Activated CD8-positive, alpha-beta T cell treated with anti-CD3 and anti-CD28 coated beads, Interleukin-2, amount 10 ng/mL, durations not matched to agents 7 days and 5 days (primary cell): ENCODE measurements at places on chromosomes 11 and 22. TPM values are rescaled to one million over a fixed set of nuclear protein-coding genes. Genes with fewer than 3 reads are reported as not detected.
A peak's percentile ranks its signal among the peaks of the same experiment; 100 is the strongest.

Gene TSPAN32
- total RNA-seq = 39.7 TPM

Gene POLA2
- 63.6 TPM for total RNA-seq

Gene APOA1
- not detected for total RNA-seq

DNA sequence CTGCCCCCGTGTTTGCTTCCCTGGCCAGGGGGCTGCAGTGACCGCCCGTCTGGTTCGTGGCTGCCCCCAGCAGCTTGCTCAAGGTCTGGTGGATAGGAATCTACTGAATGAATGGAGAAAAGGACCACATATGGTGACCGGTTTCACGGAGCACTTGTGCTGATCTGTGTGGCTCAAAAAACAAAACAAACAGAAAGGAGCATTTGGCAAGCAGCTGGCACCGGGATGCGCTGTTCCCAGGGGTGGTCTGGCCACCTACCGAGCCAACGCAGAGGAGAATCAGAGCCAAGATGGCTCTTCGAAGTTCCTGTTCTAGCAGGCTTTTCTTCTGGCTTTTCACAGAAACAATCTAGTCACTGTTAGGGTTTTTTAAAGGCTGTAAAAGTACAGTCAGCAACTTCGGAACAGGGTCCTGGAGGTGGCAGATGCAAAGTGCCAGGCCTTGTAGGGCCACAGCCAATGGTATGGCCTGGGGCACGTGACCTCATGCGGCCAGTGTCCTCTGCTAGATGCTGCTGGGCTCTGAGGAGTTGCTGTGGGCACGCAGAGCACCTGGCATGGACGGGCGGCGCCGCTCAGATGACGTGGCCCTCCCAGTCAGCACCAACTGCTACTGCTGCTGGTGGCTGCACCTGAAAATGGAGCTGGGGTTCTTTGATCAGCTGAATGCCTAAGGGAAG is 27.3 kb upstream of the PACSIN2 start:
- no peak overlapping the region for H3K4me3 ChIP-seq
- no peak for DNase-seq
- H3K27me3 ChIP-seq = no peaks in the 10 kb centered on the region
- H3K4me1 ChIP-seq = no peaks in the 10 kb centered on the region
- H3K27ac ChIP-seq = no peak overlapping the region

- DNase-seq = no peak
- no peak overlapping the region for H3K27ac ChIP-seq
- no peaks in the 10 kb centered on the region for H3K36me3 ChIP-seq
- H3K4me1 ChIP-seq = no peaks in the 10 kb centered on the region
- H3K4me3 ChIP-seq = no peak overlapping the region
- H3K27me3 ChIP-seq = no peaks in the 10 kb centered on the region
Observed at GRCh38 chr22:19663821-19664355, 50.4 kb upstream of the SEPTIN5 start.

GRCh38 chr11:118099838-118100556 is 13.2 kb upstream of the SMIM35 start:
- H3K4me1 ChIP-seq = no peaks in the 10 kb centered on the region
- no peaks in the 10 kb centered on the region for H3K36me3 ChIP-seq
- DNase-seq = no peak
- H3K27me3 ChIP-seq = peaks cover 17% of the 10 kb centered on the region
- no peak overlapping the region for H3K4me3 ChIP-seq
- H3K27ac ChIP-seq = no peak overlapping the region

GRCh38 chr22:39245130-39246039 is 603 bp upstream of the PDGFB start:
- H3K4me3 ChIP-seq = no peak overlapping the region
- peaks cover 27% of the 10 kb centered on the region for H3K4me1 ChIP-seq
- no peaks in the 10 kb centered on the region for H3K36me3 ChIP-seq
- no peak overlapping the region for H3K27ac ChIP-seq

DNA sequence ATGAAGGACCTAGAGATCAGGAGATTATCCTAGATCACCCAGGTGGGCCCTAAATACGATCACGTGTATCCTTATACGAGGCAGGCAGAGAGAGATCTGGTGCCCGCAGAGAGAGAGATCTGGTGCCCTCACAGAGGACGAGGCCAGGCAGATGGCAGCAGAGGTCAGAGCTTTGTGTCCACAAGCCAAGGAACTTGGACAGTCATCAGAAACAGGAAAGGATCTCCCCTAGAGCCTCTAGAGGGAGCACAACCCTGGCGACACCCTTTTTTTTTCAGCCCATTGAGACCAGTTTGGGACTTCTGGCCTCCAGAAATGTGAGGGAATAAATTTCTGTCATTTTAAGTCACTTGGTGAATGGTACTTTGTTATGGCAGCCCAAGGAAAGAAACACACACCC is 25.5 kb upstream of the TIMP3 start:
- H3K4me3 ChIP-seq = no peak overlapping the region
- no peaks in the 10 kb centered on the region for H3K36me3 ChIP-seq
- no peak for DNase-seq

DNA sequence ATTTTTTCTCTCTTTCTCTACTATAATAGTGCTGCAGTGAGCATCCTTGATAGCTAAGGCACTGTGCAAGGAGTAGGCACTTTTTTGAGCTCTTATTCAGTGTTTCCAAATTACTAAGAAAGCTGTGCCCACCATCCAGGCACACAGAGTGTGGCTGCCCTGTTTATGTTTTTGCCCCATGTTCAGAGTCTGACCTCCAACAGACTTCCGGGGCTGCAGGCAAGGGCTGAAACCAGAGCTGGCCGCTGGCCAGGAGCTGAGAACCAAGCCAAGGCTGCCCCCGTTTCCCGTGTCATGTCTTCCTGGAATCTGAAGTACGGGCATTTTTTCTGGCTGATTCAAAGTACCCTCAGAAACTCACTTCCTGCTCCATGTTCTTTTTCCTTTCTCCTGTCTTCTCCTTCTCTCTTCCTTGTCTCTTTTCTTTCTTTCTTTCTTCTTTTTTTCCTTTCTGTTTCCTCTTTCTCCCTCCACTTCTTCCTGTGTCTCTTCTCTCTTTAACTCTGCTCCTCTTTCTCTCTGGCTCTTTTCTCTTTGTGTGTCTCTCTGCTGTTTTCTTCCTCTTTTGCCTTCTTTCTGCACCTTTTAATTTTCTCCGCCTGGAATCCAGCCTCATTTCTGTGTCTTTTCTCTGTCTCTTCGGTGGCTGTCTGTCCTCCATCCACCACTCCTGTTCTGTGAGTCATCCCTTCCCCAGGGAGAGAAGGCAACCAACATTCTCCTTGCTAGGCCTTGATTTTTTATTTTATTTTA is 17.0 kb upstream of the KCTD14 start:
- H3K4me1 ChIP-seq = peaks cover 16% of the 10 kb centered on the region
- no peaks in the 10 kb centered on the region for H3K27me3 ChIP-seq
- peak overlapping the region; percentile 26 for H3K4me3 ChIP-seq
- H3K27ac ChIP-seq = peak overlapping the region; percentile 83
- peak; percentile 39 for DNase-seq
- H3K36me3 ChIP-seq = no peaks in the 10 kb centered on the region

DNA sequence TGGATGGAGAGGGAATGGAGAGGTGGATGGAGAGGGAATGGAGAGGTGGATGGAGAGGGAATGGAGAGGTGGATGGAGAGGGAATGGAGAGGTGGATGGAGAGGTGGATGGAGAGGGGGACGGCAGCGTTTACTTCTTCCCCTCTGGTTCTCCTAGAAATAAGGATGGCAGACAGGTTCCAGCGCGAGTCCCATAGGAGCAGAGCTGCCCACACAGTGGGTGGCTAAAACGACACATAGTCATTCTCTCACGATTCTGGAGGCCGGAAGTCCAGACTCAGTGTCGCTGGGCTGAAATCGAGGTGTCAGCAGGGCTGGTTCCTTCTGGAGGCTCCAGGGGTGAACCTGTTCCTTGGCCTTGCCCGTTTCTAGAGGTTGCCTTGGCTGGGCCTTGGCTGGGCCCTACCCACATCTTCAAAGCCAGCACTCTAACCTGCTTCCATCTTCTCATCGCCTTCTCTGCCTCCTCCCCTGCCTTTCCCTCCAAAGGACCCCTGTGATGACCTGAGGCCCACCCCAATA is 12.7 kb upstream of the CTSD start:
- no peaks in the 10 kb centered on the region for H3K36me3 ChIP-seq
- H3K27me3 ChIP-seq = peaks cover 12% of the 10 kb centered on the region
- H3K4me1 ChIP-seq = peaks cover 28% of the 10 kb centered on the region
- no peak for DNase-seq
- no peak overlapping the region for H3K27ac ChIP-seq
